Suppressor macrophage treated with lipopolysaccharide for 1 hour (primary cell): ENCODE measurements at places on chromosomes 12 and 14.

DNA sequence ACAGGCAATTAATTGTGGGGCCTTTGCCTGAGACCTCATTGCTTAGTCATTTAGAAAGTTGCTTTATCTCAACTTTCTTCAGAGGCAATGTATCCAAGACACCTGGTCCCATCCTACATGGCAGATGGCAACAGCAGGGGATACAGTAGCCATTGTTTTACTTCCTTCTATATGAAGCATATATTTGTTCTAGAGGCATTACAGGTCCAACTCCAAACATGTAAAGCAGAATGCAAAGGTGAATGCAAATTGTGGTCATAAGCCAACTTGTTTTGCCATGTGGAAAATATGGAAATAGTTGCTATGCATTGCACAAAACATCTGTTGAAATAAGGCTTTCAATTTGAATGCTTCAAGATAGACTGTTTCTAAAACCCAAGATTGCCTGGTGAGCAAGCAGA is 109.8 kb upstream of the BCAT1 start:
- no peak for DNase-seq

GRCh38 chr12:56469007-56469930 is 891 bp downstream of the SPRYD4 start:
- DNase-seq, result peak; percentile 25

- no peak for DNase-seq
Measured at GRCh38 chr12:5227708-5228373, 184.2 kb downstream of the KCNA5 start.

DNA sequence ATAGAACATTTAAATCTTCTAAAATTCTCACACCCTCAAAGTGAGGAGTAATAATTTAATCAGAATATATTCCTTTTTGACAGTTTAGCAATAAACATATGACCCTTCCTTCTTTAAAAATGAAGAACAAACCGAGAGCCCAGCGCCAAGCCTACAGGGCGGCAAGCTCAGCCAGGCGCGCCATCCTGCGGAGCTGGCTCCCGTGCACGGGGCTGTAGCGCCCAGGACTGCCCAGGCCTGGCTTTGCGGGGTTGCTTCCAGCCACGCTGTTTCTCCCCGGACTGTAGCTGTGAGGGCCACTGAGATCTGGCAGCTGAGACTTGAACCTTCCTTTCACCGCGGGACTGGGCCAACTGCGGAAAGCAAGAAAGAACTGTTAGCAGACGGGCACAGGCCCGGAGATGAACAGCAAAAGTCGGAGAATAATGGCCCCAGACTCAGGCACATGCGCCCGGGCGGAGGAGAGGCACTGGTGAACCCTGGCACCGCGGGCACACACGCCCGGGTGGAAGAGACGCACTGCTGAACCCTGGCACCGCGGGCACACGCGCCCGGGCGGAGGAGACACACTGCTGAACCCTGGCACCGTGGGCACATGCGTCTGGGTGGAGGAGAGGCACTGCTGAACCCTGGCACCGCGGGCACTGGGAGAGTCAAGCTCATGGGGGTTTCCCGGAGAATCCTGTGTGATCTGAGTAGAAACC is 16.6 kb downstream of the PGAM5 start:
- no peak for DNase-seq

GRCh38 chr12:126776026-126776655 is 1490.8 kb upstream of the TMEM132C start:
- DNase-seq, result no peak

DNA sequence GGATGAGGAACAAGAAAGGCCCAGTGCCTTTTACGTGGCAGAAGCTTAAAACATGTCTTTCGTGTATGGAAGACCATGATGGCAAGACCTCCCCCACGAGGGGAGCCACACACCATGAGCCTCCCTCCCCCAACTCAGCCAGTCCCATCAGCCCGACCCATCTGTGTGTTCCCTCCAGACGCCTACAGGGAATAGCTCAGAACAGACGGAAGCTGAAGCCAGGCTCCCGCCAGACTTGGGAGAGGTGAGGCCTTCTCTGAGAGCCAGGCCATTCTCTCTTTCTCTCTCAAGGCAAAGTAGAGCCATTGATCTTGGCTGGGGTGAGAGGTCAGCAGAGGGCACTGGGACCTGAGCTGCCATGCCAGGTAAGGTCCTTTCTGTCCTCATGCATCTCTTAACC is 9.5 kb downstream of the REM2 start:
- DNase-seq, result no peak
